Stimulated activated CD4-positive, alpha-beta T cell treated with anti-CD3 and anti-CD28 coated beads, Interleukin-4, amount 100 ng/mL, for 24 hours (primary cell): ENCODE measurements at places on chromosomes 1 and 21.

DNA sequence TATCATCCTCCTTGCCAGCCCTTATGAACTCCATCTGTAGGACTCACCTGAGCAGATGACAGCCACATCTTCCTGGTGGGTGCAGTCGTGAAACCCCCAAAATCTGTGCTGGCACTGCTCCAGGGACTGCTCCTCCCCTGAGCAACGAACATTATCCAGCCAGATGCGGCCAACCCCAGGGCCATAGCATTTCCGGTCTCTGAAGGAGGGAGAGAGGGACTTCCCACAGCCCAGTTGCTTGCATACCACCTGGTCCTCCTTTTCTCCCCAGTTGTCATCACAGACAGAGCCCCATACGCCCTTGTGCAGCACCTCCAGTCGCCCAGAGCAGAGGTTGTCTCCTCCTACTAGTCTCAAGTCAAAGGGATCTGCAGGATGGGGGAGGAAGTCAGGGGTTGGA is 8.5 kb downstream of the CD5L start:
- no peak for DNase-seq

DNA sequence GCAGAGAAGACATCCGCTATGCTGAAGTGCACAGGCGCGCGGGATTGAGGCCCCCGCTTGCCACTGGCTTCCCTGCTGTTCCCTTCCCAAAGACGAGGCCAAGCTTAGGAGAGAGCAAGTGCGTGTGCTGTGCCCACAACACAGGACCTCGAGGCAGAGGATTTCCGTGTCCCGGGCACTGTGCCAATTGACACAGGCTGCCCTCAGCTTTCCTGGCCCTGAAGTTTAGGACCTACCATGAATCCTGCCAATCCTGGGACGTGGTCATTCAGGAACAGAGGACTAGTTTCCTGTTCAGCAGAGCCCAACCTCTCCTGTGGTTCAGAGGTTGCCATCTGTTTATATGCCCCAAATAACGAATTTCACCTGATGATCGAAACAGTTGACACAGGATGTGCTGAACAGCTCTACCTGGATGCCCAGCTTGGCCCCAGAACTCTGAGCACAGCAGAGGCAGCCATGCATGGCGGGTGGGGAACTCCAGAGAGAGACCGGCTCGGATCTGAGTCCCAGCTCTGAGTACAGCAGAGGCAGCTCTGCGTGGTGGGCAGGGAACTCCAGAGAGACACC is 22.0 kb downstream of the SLC37A1 start:
- DNase-seq = no peak

- no peak for DNase-seq
Measured at GRCh38 chr1:234093741-234094140, 189.3 kb downstream of the SLC35F3 start.

- no peak for DNase-seq
Measured at GRCh38 chr1:234532503-234532922, 53.5 kb upstream of the TARBP1 start.

GRCh38 chr1:202586871-202587270 is 123.4 kb downstream of the SYT2 start:
- no peak for DNase-seq

- no peak for DNase-seq
Measured at GRCh38 chr1:116465845-116466685, 93.0 kb downstream of the ATP1A1 start.

- no peak for DNase-seq
Measured at GRCh38 chr1:11649624-11650330, 4.5 kb downstream of the FBXO2 start.

DNA sequence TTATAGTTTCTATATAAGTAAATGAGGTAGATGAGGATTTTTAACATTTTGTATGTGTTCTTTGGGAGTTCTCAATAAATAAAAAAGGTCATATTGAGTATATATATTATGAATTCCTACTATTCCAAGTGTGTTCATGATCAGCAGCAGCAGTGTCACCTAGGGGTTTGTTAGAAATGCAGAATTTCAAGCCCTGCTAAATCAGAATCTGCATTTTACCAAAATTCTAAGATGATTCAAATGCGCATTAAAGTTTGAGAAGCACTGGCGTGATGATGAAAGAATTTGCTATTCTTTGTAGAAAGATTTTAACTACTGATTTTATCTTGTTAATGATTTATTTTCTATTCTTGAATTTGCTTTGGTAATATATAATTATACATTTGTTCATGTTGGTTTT is 28.7 kb downstream of the F3 start:
- no peak for DNase-seq

DNA sequence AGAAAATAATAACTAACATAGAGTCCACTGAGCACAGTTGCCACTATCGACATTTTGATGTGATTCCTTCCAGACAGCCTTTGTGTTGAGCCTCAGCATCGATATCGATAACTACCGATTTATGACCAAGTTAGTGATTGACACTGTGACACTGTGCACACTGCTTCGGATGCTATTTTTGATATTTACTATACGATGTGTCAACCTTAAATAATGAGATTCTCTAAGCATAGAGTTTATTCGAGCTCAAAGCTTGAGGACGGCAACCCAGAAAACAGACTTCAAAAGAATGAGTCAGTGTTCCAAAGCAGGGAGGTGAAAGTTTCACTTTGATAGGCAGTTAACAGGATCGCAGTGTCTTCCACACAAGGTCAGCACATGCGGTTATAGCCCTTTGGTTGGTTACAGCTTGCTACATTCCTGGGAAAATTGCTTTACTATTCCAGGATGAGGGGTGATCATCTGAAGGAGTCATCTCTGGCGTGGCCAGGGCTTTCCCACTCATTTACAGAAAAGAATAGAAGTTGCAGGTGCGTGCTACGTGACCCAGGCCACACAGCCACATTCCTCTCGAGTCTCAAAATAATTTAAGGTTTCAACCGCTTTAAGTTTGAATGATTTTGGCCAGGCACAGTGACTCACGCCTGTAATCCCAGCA is 53.6 kb upstream of the EFHD2 start:
- no peak for DNase-seq

DNA sequence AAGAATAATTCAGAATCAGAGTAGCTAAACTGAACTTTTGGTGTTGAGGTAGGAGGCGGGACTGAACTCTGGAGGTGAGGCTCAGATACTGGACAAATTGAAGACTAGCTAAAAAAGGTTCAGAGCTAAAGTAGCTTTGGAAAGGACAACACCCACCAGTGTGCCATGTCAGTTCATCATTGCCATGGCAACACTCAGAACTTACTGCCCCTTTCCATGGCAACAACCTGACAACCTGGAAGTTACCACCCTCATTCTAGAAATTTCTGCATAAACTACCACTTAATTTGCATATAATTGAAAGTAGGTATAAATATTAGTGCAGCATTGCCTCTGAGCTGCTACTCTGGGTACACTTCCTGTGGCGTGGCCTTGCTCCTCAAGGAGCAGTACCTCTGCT is 30.3 kb upstream of the POGK start:
- no peak for DNase-seq

- no peak for DNase-seq
Measured at GRCh38 chr1:80827666-80828065, 973.1 kb upstream of the ADGRL2 start.

- DNase-seq = peak; percentile 62
Measured at GRCh38 chr1:42730988-42731387, 9.0 kb downstream of the CLDN19 start.

DNA sequence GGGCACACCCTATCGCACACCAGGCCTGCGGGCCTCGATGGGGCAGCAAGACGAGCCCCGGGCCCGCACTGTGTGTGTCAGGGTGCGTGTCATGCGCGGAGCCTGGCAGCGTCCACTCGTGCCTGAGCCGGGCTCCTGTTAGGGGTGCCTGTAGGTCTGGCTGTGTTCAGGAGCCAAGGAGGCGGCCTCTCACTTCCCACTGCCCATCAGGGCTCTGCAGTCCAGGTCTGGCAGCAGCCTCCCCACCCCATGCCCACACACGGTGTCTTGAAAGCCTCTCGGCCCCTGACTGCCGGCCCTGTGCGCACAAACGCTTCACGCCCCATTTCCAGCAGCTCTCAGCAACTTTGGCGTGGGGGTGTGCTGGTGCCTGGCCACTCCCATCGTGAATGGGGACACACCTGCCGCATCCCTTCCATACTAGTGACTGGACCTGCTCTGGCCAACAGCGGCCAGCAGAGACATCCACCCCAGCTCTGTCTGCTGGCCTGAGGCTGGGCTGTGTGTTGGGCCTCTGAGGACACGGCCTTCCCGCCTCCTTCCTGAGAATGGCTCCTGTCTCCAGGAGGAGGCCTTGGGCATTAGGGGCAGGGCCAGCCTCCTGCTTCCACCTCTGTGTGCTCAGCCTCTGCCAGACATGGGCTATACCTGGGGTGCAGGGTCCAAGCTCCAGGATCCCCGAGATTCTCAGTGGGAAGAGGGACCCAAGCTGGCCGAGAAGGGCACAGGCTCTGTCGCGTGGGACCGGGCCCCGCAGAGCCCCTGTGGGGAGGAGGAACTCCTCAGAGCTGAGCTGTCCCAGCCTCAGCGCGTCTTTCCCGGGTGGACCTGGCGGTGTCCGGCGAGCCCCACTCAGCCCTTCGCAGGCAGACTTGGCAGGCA is 41.8 kb upstream of the ACTRT2 start:
- no peak for DNase-seq

DNA sequence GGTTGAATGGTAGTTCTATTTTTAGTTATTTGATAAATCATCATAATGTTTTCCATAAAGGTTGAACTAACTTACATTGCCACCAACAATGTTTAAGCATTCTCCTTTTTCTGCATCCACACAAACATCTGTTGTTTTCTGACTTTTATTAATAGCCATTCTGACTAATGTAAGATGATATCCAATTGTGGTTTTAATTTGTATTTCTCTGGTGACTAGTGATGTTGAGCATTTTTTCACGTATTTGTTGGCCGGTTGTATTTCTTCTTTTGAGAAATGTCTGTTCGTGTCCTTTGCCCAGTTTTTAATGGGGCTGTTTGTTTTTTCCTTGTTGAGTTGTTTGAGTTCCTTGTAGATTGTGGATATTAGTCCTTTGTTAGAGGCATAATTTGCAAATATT is 24.6 kb upstream of the SLC35F3 start:
- no peak for DNase-seq

DNA sequence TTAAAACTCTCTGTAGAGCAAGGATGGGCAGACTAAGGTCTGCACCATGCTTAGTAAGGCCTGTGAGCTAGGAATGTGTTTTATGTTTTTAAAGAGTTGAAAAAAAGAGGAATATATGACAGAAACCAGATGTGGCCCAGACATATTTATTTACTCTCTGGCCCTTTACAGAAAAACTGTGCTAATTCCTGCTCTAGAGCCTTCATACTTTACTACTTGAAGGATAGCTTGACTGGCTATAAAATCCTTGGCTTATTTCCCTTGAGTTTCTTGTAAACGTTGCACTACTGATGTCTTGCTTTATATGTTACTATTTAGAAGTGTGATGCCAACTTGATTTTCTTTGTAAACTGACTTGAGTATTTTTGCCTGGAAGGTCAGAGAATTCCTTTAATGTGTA is 33.5 kb downstream of the CTBS start:
- DNase-seq = no peak

DNA sequence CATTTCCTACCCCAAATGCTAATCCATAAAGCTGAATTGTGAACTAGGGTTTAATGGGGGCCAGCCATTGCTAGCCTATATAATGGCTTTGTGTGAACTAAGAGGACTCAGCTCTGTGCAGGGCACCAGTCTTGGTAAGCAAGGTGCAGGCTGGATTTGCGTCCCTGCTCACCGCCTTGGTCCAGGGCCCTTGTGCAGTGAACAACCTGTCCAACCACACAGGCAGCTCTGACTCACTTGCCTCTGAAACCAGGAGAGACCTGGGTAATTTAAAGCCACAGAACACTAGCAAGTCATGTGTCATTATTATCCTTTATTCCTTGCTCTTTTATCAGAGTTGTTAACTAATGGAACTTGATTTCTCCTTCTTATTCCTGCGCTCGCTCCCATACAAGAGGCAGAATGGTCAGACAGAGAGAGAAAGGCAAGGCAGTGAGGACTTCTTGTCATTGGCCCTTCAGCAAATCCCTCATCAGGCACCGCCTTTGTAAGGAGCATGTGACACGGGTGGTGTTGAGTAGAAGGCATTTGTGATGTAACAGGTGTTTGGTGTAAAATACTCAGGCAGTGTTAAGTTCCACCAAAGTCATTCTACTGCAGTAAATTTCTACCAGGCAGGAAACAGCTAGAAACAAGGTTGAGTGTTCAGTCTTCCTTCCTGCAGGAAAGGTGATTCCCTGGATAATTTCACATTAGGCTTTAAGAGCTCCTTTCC is 67.3 kb upstream of the OLIG2 start:
- DNase-seq = no peak

DNA sequence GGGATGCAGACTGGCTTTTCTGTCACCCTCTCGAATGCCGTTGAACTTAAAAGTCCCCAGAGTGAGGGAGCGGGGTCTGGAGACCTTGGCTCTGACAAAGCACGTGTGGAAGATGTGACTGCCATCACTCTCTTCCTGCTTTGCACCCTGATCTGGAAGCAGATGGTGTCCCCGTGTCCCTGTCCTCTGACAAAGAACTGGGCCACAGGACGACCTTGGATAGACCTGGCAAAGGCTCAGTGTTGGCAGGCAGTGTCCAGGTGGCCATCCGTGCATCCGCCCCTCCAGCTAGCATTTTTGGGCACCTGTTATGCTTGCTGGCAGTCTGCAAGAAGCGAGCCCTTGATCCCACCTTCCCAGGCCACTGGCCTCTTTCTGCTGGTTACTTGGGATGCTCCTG is 27.4 kb downstream of the ARHGEF10L start:
- DNase-seq = no peak

- no peak for DNase-seq
Measured at GRCh38 chr1:185038813-185039376, 6.5 kb upstream of the RNF2 start.

DNA sequence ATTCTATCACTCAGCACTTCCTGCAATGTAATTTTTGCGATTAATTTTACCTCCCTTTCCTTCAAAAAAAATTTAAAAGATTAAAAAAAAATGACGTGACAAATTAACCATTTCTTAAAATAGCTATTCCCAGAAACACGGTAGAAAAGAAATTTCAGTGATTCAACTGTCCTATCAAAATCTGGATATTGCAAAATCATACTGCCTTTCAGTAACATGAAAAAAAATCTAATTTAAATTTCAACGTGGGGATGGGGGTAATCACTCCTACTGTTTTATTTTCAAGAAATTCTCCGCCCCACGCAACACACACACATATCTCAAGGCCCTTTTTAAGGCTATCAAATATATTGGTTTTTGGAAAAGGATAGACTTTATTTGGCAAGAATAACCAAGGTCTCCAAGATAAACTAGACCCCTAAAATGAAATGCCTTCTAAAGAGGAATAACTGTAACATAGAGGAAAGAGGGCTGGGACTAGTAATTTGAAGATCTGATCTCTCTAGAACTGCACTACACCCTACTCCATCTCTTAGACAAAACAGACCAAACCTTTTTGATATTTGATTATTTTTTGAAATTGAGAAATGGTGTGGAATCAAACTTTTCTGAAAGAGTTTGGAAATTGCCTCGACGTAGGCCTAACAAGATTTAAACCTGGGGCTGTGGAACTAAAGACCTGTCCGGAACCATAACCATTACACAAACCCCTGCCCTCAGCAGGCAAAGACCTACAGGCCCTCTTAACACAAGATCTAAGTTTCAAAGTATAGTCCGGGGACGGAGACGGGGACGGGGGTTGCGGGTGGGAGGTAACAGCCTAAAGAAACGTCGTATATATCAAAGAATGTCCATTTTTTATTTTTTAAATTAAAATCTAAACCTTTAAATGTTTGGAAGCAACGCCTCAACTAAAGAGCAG is 941 bp downstream of the ARNT start:
- no peak for DNase-seq

GRCh38 chr1:235160383-235160956 is 580 bp downstream of the RBM34 start:
- no peak for DNase-seq

GRCh38 chr1:230270559-230271281 is 155.4 kb downstream of the PGBD5 start:
- peak; percentile 50 for DNase-seq

- no peak for DNase-seq
Measured at GRCh38 chr1:165187031-165188009, 169.2 kb downstream of the LMX1A start.
